ENCODE measurements at places on chromosomes 5 and 9.

DNA sequence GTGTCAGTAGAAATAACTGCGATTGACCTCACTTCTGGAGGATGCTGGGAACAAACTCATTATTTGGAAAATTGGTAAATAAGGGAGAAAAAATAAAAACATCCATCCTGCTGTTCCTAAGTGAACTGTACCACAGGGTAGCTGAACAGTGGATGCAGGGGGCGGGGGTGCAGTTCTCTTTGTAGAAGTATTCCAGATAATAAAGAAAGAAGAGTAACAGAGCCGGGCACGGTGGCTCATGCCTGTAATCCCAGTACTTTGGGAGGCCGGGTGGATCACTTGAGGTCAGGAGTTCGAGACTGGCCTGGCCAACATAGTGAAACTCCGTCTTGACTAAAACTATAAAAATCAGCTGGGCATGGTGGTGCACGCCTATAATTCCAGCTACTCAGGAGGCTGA lies 132.1 kb downstream of the COL23A1 start:
- no peaks in the 10 kb centered on the region for H3K27me3 ChIP-seq
- H3K36me3 ChIP-seq = no peaks in the 10 kb centered on the region
- H3K27ac ChIP-seq = no peak overlapping the region
- no peak overlapping the region for H3K4me3 ChIP-seq
- no peak for DNase-seq

- H3K4me1 ChIP-seq = no peaks in the 10 kb centered on the region
- no peak overlapping the region for H3K4me3 ChIP-seq
- DNase-seq = no peak
- no peaks in the 10 kb centered on the region for H3K27me3 ChIP-seq
- no peaks in the 10 kb centered on the region for H3K36me3 ChIP-seq
- no peak overlapping the region for H3K27ac ChIP-seq
Measured at GRCh38 chr5:2267991-2268390, 385.3 kb upstream of the IRX4 start.

DNA sequence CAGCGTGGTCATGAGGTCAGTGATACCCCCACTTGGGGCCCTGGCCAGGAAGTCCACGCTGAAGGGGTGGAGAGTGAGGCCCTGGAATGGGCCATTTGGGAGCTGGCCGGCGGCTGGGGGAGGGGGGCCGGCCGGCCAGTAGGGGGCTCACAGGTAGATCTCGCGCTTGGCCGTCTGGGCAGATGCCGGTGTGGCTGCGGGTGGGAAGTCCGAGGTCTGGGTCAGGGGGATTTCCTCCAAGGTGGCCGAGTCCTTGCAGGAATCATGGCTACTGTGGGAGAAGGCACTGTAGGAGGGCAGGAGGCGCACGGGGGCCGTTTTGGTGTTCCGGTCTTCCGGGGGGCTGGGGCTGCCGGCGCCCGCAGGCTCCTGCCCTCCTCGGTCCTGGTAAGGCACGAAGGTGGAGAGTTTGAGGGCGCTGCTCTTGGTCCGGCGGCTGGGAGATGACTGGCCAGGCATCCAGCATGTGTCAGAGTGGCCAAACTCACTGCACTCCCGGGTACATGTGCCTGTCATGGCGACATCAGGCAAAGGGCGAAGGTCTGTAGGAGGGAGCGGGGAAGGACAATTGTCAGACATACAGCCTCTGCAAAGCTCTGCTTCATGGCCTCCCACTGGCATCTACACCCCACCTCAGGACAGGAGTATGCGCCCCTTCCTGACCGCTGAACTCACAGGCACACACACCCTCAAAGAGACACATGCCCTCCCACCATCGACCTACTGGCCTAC lies 24.1 kb downstream of the PCDH1 start:
- no peak for DNase-seq
- no peak overlapping the region for H3K4me3 ChIP-seq
- H3K4me1 ChIP-seq = peaks cover 18% of the 10 kb centered on the region
- H3K27ac ChIP-seq = no peak overlapping the region
- no peaks in the 10 kb centered on the region for H3K27me3 ChIP-seq

DNA sequence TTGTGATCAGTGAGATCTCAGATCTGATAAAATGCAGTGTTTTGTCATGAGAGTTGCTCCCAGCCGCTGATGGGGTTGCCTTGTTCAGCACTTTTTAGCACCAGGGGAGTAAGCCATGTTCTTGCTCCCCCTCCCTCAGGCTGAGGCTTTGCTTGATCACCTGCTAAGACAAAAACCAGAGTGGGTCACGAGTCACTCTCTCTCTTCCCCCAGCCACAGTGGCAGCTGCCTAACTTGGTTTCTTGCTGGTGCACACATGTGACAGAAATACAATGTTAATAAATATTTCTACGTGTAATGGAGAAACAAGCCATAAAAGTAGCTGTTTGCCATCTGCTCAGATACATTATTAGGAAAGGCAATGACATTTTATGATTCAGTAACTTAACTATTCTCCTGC lies 212.4 kb upstream of the DMRT1 start:
- DNase-seq = no peak
- H3K36me3 ChIP-seq = no peaks in the 10 kb centered on the region
- no peaks in the 10 kb centered on the region for H3K27me3 ChIP-seq
- no peak overlapping the region for H3K4me3 ChIP-seq
- peaks cover 22% of the 10 kb centered on the region for H3K4me1 ChIP-seq
- no peak overlapping the region for H3K27ac ChIP-seq

GRCh38 chr9:125284855-125285254 lies 23.2 kb downstream of the GAPVD1 start:
- no peak overlapping the region for H3K4me3 ChIP-seq
- peaks cover 8% of the 10 kb centered on the region for H3K36me3 ChIP-seq
- no peaks in the 10 kb centered on the region for H3K27me3 ChIP-seq
- DNase-seq = no peak
- no peaks in the 10 kb centered on the region for H3K4me1 ChIP-seq
- no peak overlapping the region for H3K27ac ChIP-seq

- no peaks in the 10 kb centered on the region for H3K27me3 ChIP-seq
- H3K4me1 ChIP-seq = peaks cover 29% of the 10 kb centered on the region
- H3K36me3 ChIP-seq = no peaks in the 10 kb centered on the region
- H3K27ac ChIP-seq = peak overlapping the region; percentile 60
Measured at GRCh38 chr9:93059011-93059714, 662 bp downstream of the SUSD3 start.

GRCh38 chr5:36029914-36030313 lies 36.8 kb downstream of the UGT3A2 start:
- no peak overlapping the region for H3K4me3 ChIP-seq
- no peak for DNase-seq
- no peak overlapping the region for H3K27ac ChIP-seq

DNA sequence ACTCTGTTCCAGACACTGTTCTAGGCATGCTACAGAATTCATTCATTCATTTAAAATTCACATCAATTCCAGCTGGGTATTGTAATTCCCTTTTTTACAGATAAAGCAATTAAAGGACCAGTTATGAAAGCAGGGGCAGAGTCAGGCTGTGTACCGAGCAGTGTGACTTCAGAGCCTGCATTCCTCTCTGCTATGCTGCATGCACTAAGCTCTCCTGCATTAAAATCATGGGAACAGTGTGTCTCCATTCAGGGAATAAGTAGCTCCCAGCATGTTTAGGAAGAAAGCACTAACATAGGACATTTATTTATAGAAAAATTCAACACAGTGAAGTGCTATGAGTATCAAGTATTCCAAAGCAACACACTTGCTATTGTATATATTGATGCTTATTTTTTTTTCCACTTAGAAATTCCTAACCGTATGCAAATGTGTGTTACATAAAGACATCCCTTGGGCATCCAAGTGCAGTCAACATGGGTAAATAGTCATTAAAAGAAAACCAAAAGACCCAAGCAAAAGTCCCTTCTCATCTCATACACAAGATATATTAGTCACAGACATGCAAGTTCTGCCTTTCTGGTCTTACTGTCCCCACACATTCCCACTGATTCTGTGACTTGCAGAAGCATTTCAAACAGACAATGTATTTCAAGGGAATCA lies 173.7 kb downstream of the GABRB2 start:
- H3K4me3 ChIP-seq = no peak overlapping the region
- H3K27ac ChIP-seq = no peak overlapping the region
- no peak for DNase-seq
- H3K36me3 ChIP-seq = no peaks in the 10 kb centered on the region
- H3K27me3 ChIP-seq = no peaks in the 10 kb centered on the region

GRCh38 chr5:144433140-144433822 lies 262.6 kb downstream of the KCTD16 start:
- DNase-seq = no peak
- no peaks in the 10 kb centered on the region for H3K27me3 ChIP-seq
- no peaks in the 10 kb centered on the region for H3K36me3 ChIP-seq
- no peaks in the 10 kb centered on the region for H3K4me1 ChIP-seq
- H3K27ac ChIP-seq = no peak overlapping the region
- no peak overlapping the region for H3K4me3 ChIP-seq

DNA sequence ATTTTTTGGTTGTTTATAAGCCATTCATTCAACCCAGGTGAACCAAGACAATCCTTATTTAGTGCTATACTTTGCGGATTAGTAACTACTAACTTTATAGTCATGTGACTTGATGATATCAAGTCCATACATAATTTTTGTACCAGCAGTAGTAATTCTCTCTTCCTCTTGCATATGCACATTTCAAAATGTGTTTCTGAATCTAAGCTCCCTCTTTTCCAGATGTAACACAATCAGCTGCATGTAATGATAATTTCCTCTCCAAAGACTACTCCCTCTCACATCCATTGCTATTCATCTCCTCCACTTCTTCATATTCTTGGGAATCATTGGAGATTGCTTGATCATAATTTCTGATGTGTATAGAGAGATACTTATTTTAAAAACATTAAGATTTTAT lies 510.1 kb upstream of the CDH18 start:
- no peak for DNase-seq
- no peaks in the 10 kb centered on the region for H3K4me1 ChIP-seq
- H3K27ac ChIP-seq = no peak overlapping the region
- H3K27me3 ChIP-seq = no peaks in the 10 kb centered on the region
- no peak overlapping the region for H3K4me3 ChIP-seq

- no peak for DNase-seq
- H3K27ac ChIP-seq = no peak overlapping the region
- no peaks in the 10 kb centered on the region for H3K27me3 ChIP-seq
- H3K4me3 ChIP-seq = no peak overlapping the region
- no peaks in the 10 kb centered on the region for H3K4me1 ChIP-seq
Measured at GRCh38 chr5:98543490-98543889, 230.0 kb upstream of the RGMB start.

GRCh38 chr5:133245191-133246052 lies 193.6 kb downstream of the HSPA4 start:
- H3K27ac ChIP-seq = no peak overlapping the region
- no peak for DNase-seq
- peaks cover 20% of the 10 kb centered on the region for H3K4me1 ChIP-seq
- no peaks in the 10 kb centered on the region for H3K27me3 ChIP-seq

- H3K27ac ChIP-seq = peak within 1 kb of the TSS; percentile 63
- peak within 1 kb of the TSS; percentile 54 for H3K4me3 ChIP-seq
- peaks cover 12% of the 10 kb centered on the region for H3K27me3 ChIP-seq
- peak; percentile 80 for DNase-seq
Measured at GRCh38 chr9:133534346-133535291, at the start of gene ADAMTSL2. Gene ADAMTSL2, plus strand, starts transcription at chr9:133534704. Its CDS starts 2,009 bp downstream, at chr9:133536713.

GRCh38 chr9:17578911-17579793 lies at the start of gene SH3GL2:
Gene SH3GL2, plus strand, starts transcription at chr9:17579066.
- no peaks in the 10 kb centered on the region for H3K36me3 ChIP-seq
- no peak within 1 kb of the TSS for H3K27ac ChIP-seq
- DNase-seq = peak; percentile 84
- peak within 1 kb of the TSS; percentile 40 for H3K4me3 ChIP-seq
- H3K27me3 ChIP-seq = peaks cover 35% of the 10 kb centered on the region
- H3K4me1 ChIP-seq = no peaks in the 10 kb centered on the region

DNA sequence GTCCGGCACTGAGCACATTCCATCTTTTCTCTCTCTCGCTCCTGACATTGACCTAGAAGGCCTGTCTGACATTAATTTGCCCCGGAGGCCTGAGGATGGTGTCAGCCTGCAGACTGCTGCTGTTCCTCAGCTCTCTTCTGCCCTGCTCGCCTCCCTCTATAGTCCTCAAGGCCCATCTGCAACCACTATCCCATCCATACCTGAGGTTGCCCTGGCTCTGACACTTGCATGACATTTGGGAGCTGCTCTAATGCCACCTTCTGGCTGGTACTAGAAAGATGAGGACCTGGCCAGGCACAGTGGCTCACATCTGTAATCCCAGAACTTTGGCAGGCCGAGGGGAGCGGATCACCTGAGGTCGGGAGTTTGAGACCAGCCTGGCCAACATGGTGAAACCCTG lies 38.6 kb upstream of the GGTA1 start:
- DNase-seq = no peak
- H3K36me3 ChIP-seq = no peaks in the 10 kb centered on the region
- H3K27me3 ChIP-seq = no peaks in the 10 kb centered on the region
- no peak overlapping the region for H3K27ac ChIP-seq
- H3K4me3 ChIP-seq = no peak overlapping the region

DNA sequence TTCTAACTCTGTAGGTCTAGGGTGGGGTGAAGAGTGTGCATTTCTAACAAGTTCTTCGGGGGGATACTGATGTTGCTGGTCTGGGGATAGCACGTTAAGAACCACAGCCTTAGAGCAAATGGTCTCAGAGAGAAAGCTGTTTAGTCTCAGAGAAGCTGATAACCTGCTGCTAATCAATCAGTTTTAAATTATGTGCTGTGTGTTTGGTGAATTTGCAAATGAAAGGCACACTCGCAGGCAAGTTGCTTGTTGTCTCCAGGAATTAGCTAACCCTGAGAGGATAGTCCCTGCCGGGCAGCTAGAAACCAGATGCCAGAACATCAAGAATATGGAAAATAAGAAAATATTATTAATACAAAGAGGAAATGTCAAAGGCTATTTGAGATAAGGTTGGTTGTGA lies 79.2 kb downstream of the DMRT2 start:
- no peak overlapping the region for H3K27ac ChIP-seq
- no peaks in the 10 kb centered on the region for H3K4me1 ChIP-seq
- no peaks in the 10 kb centered on the region for H3K27me3 ChIP-seq
- no peak overlapping the region for H3K4me3 ChIP-seq

DNA sequence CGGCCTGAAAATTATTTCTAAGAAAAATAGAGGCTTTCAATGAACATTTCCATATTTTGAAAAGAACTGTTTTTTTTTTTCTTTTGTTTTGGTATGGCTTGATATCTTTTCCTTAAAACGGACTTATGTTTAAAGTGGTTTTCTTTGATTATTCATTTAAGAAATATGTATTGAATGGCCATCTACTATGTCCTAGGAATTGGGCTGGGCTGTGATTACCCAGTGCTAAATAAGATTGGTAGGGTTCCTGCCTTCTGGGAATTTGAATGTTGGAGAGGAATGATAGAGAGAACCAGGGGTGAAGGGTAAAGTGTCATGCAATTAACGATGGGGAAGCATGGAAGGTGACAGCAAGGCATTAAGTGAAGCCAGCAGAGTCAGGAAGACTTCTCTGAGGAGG lies 33.2 kb downstream of the TNFSF8 start:
- no peak overlapping the region for H3K4me3 ChIP-seq
- no peak overlapping the region for H3K27ac ChIP-seq
- DNase-seq = no peak
- no peaks in the 10 kb centered on the region for H3K27me3 ChIP-seq
- no peaks in the 10 kb centered on the region for H3K36me3 ChIP-seq

DNA sequence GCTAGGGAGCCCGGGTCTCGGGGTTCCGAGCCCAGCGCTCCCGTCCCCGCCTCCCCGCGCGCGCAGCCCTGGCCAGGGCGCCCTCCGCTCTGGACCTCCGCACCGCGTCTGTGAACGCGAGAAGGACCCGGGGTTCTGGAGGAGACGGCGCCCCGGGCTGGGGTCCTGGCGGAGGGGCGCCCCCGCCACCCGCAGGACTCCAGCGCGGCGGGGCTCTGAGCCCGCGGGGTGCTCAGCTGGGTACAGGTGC lies 431 bp downstream of the TMOD1 start:
- peaks cover 19% of the 10 kb centered on the region for H3K4me1 ChIP-seq
- H3K27ac ChIP-seq = peak overlapping the region; percentile 63
- peaks cover 12% of the 10 kb centered on the region for H3K27me3 ChIP-seq
- peak overlapping the region; percentile 78 for H3K4me3 ChIP-seq
- peaks cover under 1% of the 10 kb centered on the region for H3K36me3 ChIP-seq
